ENCODE measurements at places on chromosomes 2 and 18. TPM values are rescaled to one million over a fixed set of nuclear protein-coding genes. Genes with fewer than 3 reads are reported as not detected.

- DNase-seq, result no peak
These were observed 243.2 kb downstream of the TRIB2 start for GRCh38 chr2:12959935-12960334.

COQ10B gene
- 38.2 TPM for total RNA-seq

POLR1B gene
- total RNA-seq, result 20.3 TPM

FBXO15 gene
- total RNA-seq, result 0.29 TPM

CD8B gene
- 0.67 TPM for total RNA-seq

CDK15 gene
- total RNA-seq, result 1.9 TPM

CDH20 gene
- 0.74 TPM for total RNA-seq

- no peak for DNase-seq
These were observed 14.1 kb upstream of the CASP8 start for GRCh38 chr2:201246280-201246679.

DNA sequence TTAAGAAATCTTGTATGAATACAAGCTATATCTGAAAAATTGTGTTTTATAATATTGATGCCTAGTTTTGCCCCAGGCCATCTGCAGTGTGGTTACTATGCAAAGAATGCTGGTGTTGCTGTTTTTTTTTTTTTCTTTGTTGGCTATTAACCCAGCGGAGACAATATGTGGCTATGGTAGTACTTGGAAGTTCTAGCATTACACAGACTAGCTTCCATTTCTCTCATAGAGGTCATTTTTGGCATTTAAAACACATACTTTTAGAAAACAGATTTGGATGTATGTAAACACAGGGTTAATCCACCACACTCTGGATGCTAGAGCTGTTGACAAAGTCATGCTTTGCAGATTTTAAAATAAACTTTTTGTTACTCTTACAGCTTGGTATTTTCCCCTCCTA lies 209.8 kb downstream of the NEDD4L start:
- no peak for DNase-seq

HOXD12 gene
- not detected for total RNA-seq

DNA sequence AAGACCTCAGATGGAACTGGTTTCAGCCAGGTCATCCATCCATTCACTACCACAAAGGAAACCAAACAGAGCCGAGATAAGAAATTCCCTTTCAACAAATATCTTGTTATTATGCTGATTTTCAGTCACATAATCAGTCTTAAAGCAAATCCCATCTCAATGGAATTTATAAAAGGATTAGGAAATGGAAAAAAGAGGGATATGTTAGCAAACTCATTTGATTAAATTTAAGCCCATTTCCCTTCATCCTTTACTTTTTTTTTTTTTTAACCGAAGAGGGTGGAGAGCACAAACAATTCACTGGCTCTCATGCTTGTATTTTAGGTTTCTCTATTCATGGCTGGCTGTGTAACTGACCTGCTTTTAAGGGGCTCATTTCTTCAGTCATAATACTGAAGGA lies 109.0 kb upstream of the GATA6 start:
- DNase-seq, result no peak

DNA sequence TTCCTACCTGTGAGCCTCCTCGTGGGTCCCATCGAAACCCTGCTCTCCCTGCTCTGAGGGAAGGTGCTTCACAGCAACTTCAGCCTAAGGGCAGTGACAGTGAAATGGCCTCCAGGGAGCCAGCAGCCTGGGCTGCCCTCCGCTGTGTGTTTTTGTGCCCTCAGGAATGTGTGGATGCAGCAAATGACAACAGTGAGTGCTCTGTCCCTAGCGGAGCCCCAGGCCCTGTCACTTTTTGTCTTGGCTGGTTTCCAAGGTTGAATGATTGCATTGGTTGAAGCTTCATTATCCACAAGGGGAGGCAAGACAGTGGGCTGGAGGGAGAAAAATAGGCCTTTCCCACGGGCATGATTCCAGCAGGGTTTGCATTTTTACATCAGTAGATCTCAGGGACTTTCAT lies 42.9 kb downstream of the STON1 start:
- DNase-seq, result no peak

DNA sequence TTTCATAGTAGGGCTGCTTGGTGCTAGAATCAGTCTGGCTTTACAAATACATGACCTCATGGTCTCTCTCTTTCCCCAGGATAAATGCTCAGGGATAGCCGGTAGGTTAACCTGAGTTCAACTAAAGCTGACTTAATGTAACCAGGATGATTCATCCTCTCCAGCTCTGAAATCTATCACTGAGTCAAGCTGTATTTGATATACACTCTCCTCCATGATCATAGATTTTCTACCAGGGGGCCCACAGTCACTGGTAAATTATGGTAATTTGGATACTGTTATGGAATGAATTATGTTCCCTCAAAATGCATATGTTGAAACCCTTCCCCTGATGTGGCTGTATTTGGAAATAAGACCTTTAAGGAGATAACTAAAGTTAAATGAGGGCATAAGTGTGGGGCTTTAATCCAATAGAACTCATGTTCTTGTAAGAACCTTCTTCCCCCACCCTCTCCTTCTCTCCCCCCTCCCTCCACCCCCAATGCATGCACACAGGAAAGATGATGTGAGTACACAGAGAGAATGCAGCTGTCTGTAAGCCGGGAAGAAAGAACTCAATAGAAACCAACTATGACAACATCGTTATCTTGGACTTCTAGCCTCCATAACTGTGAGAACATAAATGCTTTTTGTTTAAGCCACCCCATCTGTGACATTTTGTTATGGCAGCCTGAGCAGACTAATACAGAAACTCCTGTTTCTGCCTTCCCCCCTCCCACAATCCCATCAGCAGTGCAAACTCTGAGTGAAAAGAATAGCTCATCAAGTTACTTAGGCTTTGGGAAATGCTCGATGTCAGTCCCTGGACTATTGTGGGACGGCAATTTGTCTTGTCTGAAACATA lies 134.9 kb upstream of the KYNU start:
- DNase-seq, result no peak

DNA sequence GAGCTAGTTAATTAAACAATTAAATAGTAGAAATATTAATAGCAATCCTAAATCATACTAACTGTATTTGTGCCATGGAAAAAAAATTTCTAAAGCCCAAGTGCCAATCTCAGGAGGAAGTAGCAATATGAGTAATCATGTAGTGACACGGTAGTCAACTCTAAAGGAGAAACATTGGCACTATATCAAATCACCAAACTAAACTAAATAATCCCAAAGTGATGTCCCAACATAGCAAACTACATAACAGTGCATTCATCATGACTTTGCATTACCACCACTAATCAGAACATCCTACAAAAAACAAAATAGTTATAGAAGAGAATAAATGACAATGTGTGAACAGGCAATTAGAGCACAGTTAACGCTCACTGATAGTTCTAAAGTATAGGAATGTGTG lies 195.1 kb downstream of the EXOC6B start:
- DNase-seq, result no peak

- peak; percentile 71 for DNase-seq
These were observed 15.6 kb upstream of the CNDP1 start for GRCh38 chr18:74518456-74519295.

DNA sequence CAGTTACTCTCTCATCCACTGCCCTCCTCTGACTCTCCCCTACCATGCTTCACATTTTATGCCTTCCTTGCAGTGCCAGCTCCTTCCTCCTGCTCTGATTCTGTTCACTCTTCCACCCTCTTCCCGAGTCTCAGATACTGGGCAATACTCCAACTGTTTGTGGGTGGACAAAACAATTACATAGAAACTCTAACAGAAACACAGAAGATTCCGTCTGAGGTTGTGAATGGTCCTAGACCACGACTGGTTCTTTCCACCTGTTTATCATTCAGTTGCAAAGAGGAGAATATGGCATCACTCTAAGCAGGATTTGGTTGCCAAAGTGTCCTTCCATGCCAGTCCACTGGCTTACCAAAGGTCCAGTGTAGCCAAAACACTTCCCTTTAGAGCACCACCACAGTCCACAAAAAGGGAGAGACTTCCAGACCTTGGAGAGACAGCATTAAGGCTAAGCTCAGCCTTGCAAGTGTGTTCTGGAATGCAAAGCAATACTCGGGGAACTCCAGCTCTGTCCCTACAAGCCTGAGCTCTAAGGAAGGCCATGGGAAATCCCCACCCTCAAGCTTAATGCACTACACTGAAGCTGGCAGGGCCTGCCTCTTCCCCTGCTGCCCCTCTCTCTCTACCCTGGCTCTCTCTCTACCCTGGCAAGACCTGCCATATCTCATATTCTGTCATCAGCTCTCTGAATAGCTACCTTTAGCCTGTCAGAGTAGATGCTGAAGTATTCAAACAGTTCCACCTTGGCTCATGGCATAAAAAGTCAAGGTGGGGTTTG lies 33.6 kb upstream of the RND3 start:
- no peak for DNase-seq

CCDC178 gene
- 3.7 TPM for total RNA-seq

- no peak for DNase-seq
These were observed 46.3 kb downstream of the ITSN2 start for GRCh38 chr2:24313744-24314632.

DNA sequence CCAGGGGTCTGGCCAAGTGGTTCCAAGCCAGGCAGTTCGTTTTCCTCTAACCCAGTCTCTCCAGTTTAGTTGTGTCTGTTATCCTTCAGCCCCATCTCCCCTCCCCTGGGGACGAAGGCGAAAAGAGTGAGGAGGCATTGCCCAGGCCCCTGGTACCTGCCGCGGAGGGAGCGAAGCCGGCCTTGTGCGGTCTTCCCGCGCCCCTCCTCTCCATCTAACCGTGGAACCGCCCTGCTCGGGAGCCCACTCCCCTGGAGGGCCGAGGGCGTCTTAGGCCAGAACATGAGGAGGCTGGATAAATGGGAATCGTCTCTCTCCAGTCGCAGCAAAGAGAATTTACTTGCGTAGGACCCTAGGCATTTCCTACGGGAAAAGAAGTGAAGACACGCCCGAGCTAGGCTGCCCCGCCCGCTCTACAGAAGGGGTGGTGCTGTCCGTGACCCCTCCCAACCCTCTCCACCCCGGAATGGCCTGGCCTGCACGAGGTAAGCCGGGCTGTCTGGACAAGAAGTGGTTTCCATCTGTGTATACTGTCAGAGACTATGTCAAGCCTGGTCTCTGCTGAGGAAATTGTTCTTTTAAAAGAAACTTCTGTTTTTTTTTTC lies 156.2 kb downstream of the MIB1 start:
- DNase-seq, result no peak

DNA sequence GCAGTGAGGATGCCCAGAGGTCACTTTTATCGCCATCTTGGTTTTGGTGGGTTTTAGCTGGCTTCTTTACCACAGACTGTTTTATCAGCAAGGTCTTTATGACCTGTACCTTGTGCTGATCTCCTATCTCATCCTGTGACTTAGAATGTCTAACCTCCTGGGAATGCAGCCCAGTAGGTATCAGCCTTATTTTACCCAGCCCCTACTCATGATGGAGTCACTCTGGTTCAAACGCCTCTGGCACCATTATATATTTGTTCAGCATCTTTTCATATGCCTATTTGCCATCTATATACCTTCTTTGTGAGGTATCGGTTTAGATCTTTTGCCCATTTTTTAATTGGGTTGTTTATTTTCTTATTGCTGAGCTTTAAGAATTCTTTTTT lies 7.2 kb upstream of the CCNT2 start:
- no peak for DNase-seq

DNA sequence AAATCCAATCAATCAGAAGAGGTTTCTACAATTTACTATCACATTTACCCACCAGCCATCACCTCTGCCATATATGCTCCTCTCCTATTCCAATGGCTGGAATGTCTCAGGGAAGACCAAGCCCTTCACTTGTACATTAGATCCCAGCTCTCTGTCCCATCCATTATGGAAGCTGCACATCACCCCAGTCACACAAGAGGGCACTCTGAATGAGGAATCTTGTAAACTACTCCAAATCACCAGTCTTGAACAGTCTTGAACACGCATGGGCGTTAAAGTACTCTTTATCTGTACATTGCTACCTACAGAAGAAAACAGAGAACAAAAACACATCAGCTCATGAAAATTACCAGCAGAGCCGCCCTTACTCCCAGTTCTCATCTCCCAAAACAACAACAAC lies 38.7 kb downstream of the ZC3H8 start:
- no peak for DNase-seq

DNA sequence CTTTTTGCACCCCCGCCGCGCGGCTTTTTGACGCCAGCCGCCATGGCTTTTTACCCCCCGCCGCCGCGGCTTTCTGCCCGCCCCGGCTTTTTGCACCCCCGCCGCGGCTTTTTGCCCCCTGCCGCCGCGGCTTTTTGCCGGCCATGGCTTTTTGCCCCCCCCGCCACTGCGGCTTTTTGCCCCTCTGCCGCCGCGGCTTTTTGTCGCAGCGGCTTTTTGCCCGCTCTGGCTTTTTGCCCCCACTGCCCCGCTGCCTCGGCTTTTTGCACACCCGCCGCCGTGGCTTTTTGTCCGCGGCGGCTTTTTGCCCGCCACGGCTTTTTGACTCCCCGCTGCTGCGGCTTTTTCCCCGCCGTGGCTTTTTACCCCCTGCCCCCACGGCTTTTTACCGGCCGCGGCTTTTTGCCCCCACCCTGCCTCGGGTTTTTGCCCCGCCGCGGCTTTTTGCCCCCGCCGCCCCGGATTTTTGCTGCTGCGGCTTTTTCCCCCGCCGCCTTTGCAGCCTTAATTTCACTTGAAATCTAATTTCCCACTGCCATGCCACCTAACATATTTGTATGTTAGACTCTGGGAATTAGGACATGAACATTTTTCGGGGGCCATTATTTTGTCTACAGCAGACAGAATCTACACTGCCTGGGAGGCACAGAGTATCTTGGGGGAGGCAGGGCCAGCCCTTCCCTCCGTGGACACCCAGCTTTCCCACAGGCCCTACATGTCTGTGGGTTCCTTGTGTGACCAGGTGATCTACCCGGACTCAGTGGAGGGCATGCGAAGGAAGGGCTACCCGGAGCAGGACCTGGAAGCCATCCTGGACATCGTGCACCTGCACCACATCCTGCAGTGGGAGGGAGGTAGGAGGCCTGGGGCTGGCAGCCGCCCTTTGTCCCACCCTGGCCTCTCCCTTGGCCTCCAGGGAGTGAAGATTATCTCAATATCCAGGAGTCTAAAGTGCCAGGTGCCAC lies 3031.0 kb upstream of the TEKT4 start:
- peak; percentile 77 for DNase-seq

DNA sequence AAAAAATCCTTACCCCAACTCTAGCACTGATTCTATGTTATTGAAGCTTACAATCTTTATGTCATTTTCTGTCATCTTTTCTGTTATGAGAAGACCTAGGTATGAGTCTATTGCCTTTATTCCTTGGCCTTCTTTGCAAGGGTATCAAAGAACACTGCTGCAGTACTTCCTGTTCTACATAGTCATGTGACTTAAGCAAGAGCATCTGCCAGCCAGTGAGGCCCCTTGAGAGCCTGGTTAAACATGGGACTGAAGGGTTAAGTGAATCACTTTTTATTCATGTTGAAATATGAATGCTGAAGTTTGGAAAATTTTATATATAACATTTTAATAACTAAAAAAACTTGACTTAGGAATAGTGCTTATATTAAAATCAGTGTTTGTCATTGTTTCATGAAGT lies 844 bp upstream of the CPS1 start:
- no peak for DNase-seq

All from mesenteric fat pad (tissue), 1 donor.